ENCODE measurements at places on chromosomes 4 and X.

GRCh38 chr4:68193194-68193593 lies 52.3 kb downstream of the TMPRSS11B start:
- no peak for DNase-seq

DNA sequence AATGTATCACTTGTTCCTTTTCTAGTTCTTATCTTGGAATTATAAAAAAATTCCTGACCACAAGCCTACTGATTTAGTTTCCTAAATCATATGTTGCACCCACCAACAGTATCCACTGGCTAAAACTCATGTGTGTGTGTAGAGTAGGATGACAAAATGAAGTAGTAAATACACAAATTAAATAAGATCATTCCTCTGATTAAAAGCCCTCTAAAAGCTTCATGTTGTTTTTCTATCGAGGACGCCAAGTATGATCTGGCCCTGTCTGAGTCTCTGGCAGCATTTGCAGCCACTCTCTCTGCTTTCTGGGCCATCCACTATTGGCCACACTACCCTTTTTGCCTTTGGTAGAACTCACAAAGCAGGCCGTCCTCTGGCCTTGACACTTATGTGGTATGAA lies 183.4 kb downstream of the PACRGL start:
- no peak for DNase-seq

DNA sequence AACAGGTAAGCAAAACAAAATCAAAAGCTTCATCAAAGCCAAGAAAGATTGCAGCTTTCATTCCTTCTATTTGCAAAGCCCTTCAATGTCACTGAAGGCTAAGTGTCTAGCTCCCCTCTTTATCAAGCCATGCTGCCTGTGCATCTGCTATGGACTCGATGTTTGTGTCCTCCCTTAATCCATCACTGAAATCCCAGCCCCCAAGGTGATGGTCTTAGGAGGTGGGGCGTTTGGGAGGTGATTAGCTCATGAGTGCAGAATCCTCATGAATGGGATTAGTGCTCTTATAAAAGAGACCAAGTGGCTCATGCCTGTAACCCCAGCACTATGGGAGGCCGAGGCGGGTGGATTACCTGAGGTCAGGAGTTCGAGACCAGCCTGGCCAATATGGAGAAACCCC lies 6.9 kb upstream of the TRIM2 start:
- no peak for DNase-seq

GRCh38 chr4:79833857-79834256 lies 239.2 kb downstream of the ANTXR2 start:
- no peak for DNase-seq

DNA sequence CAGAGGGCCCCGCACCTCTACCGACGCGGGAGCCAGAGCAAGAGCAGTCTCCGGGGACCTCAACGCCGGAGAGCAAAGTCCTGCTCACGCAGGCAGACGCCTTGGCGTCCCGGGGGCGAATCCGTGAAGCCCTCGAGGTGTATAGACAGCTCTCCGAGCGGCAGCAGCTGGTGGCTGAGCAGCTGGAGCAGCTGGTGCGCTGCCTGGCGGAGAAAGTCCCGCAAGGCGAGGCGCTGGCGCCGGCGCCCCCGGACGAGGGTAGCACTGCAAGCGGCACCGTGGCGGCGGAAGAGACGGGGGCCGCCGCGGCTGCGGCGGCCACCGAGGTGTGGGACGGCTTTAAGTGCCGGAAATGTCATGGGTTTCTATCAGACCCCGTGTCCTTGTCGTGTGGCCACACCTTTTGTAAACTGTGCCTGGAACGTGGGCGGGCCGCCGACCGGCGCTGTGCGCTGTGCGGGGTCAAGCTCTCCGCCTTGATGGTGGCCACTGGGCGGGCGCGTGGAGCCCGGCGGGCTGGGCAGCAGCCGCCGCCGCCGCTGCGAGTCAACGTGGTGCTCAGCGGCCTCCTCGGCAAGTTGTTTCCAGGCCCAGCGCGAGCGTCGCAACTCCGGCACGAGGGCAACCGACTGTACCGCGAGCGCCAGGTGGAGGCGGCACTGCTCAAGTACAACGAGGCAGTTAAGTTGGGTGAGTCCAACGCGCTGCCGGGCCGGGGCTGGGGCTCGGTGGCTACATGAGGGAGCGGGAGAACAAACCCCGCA lies 672 bp downstream of the LONRF3 start:
- DNase-seq, result peak; percentile 25

- no peak for DNase-seq
These were observed 29.5 kb downstream of the TAPT1 start for GRCh38 chr4:16196482-16197393.

- no peak for DNase-seq
These were observed 54.6 kb upstream of the GUCY1A1 start for GRCh38 chr4:155612074-155612473.

DNA sequence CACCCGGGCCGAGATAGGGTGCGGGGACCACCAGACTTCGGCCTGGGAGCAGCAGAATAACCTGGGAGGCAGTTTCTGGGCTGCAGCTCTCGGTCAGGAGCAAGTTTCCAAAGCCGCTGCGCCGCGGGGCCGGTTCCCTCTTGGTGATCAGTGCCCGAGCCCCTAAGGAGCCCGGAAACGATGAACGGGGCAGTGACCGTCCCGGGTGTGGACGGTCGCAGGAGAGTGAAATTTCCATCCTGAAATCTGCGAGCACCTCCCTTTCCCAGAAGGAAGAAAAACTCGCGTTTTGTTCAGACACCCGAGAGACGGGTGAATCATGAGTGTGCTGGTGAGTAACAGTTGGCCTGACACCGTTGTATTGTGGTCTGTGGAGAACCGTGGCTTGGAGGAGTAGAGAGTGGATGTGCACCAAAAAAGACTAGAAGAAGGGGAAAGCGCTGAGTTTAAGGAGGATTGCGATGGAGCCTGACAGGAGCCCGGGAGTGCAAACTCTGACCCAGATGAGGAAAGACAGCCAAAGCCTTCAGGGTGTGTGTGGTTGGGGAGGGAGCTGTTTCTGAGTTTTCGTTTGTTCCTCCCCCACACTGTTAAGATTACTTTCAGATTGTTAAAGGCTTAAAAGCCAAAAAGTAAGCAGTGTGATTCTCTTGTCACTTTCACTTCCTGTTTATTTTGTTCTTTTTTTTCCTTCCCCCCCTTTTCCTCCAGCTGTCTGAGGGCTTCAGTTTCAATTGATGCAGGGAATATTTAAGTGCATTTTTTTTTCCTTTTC lies 828 bp downstream of the MCUB start:
- DNase-seq, result peak; percentile 31

- DNase-seq, result no peak
These were observed 580.4 kb upstream of the ADGRL3 start for GRCh38 chr4:60619531-60620305.

DNA sequence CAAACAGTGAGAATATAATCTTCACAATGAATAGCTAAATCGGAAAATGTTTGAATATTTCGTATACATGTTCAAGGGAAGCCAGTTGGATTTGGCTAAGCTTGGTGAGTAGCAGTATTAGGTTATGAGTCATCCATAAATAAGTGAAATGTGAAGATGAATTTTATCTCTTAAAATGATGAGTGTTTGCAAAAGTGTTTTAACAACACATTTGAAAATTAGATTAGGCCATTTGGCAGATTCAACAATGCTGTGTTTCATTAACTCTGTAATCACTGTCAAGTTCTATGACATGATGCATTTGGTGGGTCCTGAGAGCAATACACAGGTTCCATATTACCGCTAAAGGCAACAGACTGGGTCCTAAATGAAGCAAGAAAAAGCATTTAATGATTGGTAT lies 301.9 kb upstream of the PRPS2 start:
- no peak for DNase-seq

- no peak for DNase-seq
These were observed 265.0 kb downstream of the ARHGAP10 start for GRCh38 chr4:147996859-147997258.

- DNase-seq, result no peak
These were observed 57.7 kb downstream of the UGT2B7 start for GRCh38 chr4:69154021-69154420.
